MM.1S (cell line): ENCODE measurements at places on chromosomes 11 and 22.

GRCh38 chr11:92977401-92977800 lies 8.0 kb downstream of the MTNR1B start:
- no peak for DNase-seq

GRCh38 chr11:19574916-19575315 lies 137.7 kb upstream of the NAV2 start:
- no peak for DNase-seq

DNA sequence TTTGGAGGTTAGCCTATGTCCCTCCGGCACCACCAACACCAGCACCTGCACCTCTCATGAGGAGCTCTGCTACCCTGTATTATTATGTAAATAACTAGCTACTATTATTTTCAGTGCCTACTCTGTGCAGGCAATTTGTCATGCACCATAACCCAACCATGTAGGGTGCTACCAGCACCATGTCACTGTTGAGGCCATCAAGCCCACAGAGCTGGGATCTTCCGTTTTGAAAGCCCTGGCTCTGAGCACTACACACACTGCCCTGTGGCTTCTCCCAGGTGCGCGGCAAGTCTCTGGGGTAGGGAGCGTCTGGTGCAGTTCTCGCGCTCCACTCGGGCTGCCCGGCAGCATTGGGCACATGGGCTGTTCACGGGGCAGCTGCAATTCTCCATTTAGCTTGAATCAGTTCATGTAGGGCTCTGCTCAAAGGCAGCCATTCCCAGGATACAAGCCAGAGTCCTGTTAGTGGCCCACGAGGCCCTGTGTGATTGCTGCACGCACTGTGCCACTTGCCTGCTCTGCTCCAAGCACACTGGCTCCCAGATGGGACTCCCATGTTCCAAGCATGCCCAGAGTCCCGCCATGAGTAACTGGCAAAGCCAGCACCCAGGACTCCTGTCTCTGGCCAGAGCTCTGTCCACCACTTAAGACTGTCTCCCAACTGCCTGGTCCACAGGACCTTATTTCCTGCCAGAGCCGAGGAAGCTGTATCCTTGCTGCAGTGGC lies 42.5 kb upstream of the CDON start:
- no peak for DNase-seq

- DNase-seq = no peak
Observed at GRCh38 chr11:123833095-123833494, 26.9 kb upstream of the OR6M1 start.

- peak; percentile 20 for DNase-seq
Observed at GRCh38 chr11:57248780-57249383, 11.8 kb upstream of the APLNR start.

GRCh38 chr22:35230839-35231584 lies 26.3 kb upstream of the HMGXB4 start:
- peak; percentile 84 for DNase-seq

GRCh38 chr11:128915149-128915521 lies 24.0 kb downstream of the KCNJ5 start:
- no peak for DNase-seq

DNA sequence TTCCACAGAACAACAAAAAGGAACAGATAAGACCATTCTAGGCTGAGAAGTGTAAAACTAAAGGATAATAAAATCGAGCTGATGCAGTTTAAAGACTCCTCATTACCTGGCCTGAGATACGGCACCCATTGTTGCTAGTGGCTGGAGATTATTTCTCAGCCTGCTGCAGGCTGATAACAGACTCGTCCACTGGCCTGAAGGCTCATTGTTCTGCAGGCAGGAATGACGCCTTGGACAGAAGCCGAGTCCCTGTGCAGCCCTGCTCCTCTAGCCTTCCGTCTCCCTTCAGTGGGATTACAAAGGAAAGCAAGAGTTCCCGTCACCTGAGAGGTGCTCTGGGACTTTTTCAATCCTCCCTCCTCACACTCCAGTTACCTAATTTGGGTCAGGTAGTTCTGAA lies 1065.3 kb downstream of the OPCML start:
- DNase-seq = no peak

DNA sequence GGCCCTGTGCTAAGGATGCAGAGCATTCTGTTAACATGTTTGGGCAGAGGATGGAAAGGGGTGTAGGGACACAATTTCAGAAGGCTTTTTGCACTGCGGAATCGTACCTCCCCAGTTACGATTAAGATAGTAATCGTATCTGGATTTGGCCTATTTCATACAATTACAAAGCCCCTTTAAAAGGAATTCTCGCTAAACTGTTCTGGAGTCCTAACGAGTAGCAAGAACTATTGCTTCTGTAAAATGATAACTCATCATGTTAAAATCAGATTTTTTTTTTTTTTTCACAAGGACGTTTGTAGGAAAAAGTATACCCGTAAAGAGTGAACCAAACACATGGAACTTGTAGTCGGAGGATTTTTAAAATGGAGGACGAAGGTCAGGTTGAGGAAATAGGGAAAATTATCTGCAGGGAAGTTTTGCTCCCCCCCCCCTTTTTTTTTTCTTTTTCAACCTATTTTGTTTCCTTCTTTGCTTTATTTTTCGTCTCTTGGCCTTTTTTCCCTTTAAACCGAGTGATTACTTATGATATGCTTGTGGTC lies 934 bp downstream of the HSD17B12 start:
- DNase-seq = peak; percentile 45

GRCh38 chr22:36368359-36368983 lies 19.3 kb downstream of the MYH9 start:
- no peak for DNase-seq

GRCh38 chr11:118610773-118611432 lies 3.5 kb downstream of the PHLDB1 start:
- DNase-seq = peak; percentile 81

GRCh38 chr11:2377511-2378443 lies 667 bp downstream of the CD81 start:
- no peak for DNase-seq

- DNase-seq = peak; percentile 55
Observed at GRCh38 chr22:22687638-22688500, 43.5 kb downstream of the GGTLC2 start.

- no peak for DNase-seq
Observed at GRCh38 chr11:67666676-67667489, 7.5 kb downstream of the ALDH3B2 start.

DNA sequence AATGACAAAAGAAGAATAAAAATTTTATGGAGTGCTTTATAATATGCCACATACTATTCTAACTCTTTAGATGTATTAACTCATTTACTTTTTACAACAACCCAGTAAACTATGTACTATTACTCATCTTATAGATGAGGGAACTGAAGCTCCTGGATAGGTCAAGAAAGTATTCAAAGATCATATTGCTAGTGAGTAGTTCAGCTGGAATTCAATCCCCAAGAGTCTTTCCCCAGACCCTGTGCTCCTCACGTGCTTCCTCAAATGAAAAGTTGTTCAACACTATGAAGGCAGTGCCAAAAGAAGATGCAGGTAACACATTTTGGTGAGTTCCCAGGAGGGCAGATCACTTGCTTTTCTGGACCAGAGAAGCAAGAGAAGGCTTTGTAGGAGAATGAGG lies 46.8 kb downstream of the BTG4 start:
- no peak for DNase-seq

DNA sequence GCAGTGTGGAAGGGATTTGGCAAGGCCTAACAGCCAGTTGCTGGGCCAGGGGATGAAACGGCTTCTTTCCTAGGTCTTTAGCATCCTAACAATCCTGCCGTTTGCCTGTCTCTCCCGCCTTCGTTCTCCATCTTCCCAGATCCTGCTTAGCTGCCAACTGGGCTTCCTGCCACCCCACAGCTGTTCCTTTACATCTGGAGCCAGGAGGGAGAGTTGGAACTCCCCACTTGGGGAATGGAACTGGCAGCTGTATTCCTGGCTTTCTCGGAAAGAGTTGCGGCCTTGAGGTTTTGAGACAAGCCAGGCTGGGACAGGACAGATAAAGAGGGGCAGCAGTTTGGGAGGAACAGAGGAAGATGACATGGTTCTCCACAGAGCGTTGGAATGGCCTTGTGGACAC lies 59.6 kb downstream of the ST3GAL4 start:
- DNase-seq = no peak
